ENCODE measurements at places on chromosomes 5 and 9.

GRCh38 chr9:800591-801150 lies 40.8 kb upstream of the DMRT1 start:
- DNase-seq: no peak

GRCh38 chr5:81425569-81425968 lies 31.6 kb upstream of the ACOT12 start:
- peak; percentile 1 for DNase-seq

GRCh38 chr5:56822981-56823380 lies 7.6 kb downstream of the MAP3K1 start:
- DNase-seq: no peak

DNA sequence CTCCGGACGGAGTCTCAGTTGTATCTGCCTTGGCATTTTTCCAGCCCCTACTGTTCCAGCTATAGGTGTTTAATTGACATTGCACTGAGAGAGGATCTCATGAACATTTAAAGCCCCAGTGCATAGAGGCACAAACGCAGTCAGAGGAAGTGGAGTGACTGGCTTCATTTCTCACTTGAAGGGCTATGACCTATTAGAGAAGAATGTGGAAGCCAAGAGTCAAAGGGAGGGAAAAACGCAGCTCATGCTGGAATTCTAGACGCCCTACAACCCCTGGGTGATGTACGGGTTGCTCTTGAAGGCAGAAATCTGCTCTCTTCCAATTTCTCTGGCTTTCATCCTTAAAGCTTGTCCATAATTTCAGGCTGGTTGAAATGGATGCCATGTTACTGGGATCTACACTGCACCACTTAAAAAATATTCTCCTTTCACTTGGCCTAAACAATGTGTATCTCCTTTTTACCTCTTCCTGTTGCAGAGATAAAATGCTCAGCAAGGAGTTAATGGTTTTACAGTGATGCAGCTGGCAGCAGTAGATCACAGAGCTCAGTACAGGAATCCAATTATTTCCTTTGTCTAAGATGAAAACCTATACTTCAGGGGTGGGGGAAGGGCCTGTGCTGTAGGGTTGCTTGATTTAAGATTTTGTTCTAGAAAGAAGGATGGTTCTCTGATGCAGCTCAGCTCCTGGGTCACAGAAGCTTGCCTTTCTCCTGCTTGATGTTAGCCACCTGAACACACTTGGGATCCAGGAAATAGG lies 61.8 kb upstream of the MAMDC2 start:
- DNase-seq: no peak

All from NCI-H2081 treated with DMSO at 0.1 percent for 48 hours (cell line).